ENCODE measurements at places on chromosomes 4 and X. TPM values are rescaled to one million over a fixed set of nuclear protein-coding genes. Genes with fewer than 3 reads are reported as not detected.

The SPOCK3 gene
- total RNA-seq: 0.10 TPM

The SLC34A2 gene
- total RNA-seq: under 0.01 TPM

The UGT2B17 gene
- total RNA-seq: 0.94 TPM

The GPR173 gene
- under 0.01 TPM for total RNA-seq

The SLC26A1 gene
- 0.10 TPM for total RNA-seq

The TKTL2 gene
- total RNA-seq: 0.42 TPM

The POU3F4 gene
- total RNA-seq: not detected

The FREM3 gene
- total RNA-seq: not detected

The HPGDS gene
- total RNA-seq: not detected

The EOLA1 gene
- 15.8 TPM for total RNA-seq

The FSTL5 gene
- under 0.01 TPM for total RNA-seq

The EVC2 gene
- 0.73 TPM for total RNA-seq

Measured in mononuclear cell (primary cell).